ENCODE measurements at places on chromosomes 6 and 20.

DNA sequence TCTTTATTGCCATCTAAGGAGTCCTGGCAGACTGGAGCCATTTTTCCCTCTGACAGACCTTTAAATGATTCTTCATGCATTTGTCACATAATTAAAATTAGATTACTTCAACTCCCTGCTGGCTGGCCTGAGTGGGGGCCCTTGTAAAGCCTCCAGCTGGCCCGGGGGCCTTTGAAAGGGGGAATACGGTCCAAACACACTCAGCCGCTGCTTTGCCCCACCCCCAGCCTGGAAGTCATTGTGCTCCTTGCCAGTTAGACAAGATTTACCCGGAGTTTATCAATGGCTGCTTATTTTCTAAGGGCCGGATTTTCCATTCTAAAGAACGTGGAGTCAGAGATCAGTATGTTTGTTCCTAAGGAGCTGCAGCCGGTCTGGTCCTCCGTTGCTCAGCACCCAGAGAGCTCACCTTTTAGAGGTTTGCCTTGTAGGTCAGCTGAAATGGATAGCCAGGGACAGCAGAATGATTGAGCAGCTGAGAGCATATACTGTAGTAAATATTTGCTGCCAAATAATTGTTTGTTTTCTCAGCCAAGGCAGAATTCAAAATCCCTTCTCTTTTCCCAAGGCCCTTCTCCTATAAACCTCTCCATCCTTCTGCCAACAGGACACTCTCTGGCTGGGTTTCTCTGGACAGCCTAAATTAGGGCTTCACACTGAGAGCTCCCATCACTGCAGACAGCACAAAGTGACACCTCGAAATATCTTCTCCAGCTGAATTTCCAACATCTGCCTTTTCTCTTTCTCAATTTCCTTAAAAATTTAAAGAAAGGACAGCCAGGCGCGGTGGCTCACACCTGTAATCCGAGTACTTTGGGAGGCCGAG, 68.4 kb upstream of the RBM24 start:
- DNase-seq, result no peak

- DNase-seq, result no peak
Observed at GRCh38 chr6:130156908-130157307, 65.8 kb downstream of the SAMD3 start.

- no peak for DNase-seq
Observed at GRCh38 chr20:13995841-13996240, 525 bp downstream of the MACROD2 start.

DNA sequence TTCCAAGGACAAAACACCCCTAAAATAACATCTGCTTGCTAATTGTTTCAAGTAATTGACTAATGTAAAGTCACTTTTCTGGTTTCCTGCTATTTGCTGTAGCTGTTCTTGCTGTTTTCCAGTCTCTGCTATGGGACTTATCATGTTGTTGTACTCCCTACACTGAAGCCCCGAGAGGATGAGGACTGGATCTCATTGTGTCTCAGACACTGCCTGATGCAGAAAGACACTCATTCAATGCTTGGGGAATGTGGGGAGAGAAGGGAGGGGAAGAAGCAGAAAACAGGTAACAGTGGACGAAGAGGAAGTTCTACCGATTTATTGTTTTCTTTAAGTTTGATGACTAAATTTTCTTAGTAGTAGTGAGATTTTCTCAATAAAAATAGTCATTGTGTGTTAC, 79.8 kb downstream of the DOK5 start:
- DNase-seq, result no peak

DNA sequence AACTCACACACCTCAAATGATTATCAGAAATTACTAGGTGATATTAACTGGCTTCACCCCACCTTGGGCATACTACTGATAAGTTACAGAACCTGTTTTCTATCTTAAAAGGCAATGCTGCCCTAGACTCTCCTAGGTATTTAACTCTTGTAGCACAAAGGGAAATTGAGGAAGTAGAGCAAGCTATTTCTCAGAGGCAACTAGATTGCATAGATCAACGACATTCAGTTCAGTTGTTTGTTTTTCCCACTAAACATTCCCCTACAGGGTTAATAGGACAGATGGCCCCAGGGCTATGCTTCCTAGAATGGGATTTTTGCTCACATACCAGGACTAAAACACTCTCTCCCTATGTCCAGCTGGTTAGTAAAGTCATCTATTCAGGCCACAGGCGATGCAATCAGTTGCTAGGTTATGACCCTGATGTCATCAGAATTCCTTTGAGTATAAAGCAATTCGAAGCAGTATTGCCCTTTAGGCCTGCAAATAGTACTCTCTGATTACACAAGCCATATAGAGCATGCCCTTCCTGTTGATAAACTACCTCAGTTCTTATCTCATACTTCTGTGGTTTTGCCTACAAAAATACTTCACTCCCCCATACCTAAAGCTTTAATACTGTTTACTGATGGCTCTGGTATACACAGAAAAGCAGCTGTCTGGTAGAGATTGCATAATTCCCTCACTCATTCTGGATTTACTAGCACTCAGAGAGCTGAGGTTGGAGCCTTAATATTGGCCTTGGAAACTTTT, 67.4 kb upstream of the ASCC3 start:
- DNase-seq, result peak; percentile 81

- DNase-seq, result no peak
Observed at GRCh38 chr20:1423625-1424106, 30.8 kb upstream of the FKBP1A start.

DNA sequence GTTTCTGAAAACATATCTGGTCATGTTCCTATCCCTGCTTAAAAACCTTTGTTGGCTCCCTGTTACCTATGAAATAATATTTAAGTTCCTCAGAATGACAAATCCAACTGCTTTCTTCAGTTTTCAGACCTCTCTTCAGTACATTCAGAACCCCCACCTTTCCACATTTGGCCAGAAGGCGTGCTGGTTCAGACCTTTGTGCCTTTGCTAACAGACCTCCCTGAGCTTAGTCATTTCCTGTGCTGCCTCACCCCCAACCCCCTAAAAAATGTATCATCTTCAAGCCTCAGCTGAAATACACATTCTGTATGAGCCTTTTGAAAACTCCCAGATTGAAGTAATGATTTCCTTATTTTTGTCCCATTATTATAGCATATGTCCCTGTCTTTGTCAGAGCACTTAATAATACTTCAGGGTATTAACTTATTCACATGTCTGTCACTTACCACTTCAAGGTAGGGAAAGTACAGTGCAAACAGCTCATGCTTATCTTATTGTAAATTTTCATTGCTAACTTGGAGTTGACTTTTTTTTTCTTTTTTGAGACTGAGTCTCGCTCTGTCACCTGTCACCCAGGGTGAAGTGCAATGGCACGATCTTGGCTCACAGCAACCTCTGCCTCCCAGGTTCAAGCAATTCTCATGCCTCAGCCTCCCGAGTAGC, 19.7 kb downstream of the FAM217A start:
- DNase-seq, result no peak

DNA sequence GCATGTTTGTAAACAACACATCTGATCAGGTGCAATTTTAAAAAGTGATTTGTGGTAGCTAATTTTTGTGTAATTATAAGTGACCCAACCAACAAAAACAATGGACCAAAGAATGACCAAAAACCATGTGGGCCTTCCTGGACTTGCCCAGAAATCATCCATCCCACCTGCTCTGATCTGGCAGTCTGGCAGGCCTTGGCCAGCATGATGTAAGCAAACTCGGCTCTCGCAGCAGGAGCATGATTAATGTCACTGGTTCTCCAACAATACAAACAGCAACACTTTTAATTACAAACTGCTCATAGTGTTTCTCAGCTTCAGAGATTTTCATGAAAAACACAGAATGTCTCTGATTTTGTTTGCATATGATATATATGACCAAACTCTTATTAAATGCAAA, 16.1 kb downstream of the TP53INP2 start:
- no peak for DNase-seq
